ENCODE measurements at places on chromosomes 12 and 14.

GRCh38 chr14:78356391-78356790, 186.2 kb downstream of the NRXN3 start:
- DNase-seq, result no peak

GRCh38 chr12:106794369-106794768, 19.9 kb downstream of the RIC8B start:
- DNase-seq, result no peak

- no peak for DNase-seq
These were observed 52.9 kb downstream of the APOBEC1 start for GRCh38 chr12:7612851-7613250.

DNA sequence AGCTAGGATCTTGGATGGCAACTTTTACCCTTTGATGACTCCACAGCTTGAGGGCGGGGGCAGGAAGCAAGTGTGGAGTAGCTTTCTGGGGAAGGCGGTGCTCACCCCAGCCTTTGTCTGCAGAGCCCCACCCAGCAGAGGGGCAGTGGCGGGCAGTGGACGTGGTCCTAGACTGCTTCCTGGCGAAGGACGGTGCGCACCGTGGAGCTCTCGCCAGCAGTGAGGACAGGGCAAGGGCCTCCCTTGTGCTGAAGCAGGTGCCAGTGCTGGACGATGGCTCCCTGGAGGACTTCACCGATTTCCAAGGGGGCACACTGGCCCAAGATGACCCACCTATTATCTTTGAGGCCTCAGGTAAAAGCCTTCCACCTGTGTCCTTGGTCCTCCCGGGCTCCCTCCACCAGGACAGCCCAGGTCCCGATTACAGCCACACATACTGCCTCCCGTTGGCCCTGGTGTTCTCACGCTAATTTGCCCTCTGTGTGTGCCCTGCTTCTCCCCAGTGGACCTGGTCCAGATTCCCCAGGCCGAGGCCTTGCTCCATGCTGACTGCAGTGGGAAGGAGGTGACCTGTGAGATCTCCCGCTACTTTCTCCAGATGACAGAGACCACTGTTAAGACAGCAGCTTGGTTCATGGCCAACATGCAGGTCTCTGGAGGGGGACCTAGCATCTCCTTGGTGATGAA, 1.2 kb downstream of the TAPBPL start:
- DNase-seq, result no peak

GRCh38 chr12:26252946-26253345, 57.6 kb downstream of the SSPN start:
- no peak for DNase-seq

- no peak for DNase-seq
These were observed 58.1 kb upstream of the RMST start for GRCh38 chr12:97404543-97404942.

DNA sequence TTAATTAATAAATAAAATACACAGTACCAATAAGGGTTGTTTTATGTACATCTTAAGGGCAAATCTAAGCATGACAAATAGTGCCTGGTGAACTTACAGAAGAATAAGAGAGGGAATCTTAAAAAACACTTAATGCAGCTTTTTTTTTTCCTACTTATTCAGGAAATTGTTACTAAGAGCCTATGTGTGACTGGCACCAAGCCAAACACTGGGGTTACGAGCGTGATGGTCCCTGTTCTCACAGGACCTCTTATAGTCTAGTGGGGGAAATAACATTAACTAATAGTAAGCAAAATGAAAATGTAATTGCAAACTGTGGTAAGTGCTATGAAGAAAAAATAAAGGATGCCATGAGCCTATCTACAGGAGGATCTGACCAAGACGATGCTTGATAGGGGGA, 53.6 kb downstream of the RTN1 start:
- DNase-seq, result no peak

- DNase-seq, result no peak
These were observed 82.9 kb downstream of the MAP1LC3B2 start for GRCh38 chr12:116642106-116642505.

GRCh38 chr12:58425481-58426392, 484.4 kb downstream of the ATP23 start:
- no peak for DNase-seq

- no peak for DNase-seq
These were observed 247.9 kb downstream of the NELL2 start for GRCh38 chr12:44628180-44628579.

- no peak for DNase-seq
These were observed 80.6 kb upstream of the HIF1A start for GRCh38 chr14:61614693-61615092.

DNA sequence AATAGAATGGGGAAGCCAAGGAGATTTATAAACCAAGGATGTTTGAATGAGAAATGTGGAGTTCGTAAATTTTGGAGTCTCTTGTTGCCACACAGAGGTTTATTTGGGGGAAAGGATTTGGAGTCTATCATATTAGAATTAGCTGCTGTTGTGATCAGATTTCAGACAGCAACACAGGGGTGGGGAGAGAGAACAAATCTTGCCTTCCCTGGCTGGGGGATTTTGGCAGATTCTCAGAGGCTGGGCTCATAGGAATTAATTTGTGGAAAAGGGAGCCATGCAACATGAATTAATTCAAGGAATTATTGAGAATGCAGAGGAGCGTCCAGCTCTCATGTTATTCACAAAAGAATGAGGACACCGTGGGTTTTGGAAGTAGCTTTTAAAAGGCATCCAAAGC, 73.9 kb upstream of the PRMT8 start:
- no peak for DNase-seq

GRCh38 chr12:14723763-14724162, 27.4 kb upstream of the GUCY2C start:
- no peak for DNase-seq

DNA sequence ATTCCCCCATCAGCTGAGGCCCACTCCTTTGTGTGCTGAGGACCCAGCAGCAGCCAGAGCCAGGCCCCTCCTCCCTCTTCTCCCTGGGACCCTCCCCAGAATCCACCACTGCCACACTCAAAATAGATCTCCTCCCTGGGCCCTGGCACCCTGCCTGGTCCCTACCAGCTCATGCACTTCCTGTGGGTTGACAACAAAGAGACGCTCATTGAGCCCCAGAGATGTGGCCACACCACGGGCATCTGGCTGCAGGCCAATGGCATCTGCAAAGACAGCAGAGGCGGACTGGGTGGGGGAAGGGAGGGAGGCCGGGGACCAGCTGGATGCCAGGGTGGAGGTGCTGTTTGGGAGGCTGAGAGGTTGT, 16.0 kb upstream of the ENDOU start:
- no peak for DNase-seq

- no peak for DNase-seq
These were observed 21.1 kb downstream of the OR6J1 start for GRCh38 chr14:22623047-22623446.

DNA sequence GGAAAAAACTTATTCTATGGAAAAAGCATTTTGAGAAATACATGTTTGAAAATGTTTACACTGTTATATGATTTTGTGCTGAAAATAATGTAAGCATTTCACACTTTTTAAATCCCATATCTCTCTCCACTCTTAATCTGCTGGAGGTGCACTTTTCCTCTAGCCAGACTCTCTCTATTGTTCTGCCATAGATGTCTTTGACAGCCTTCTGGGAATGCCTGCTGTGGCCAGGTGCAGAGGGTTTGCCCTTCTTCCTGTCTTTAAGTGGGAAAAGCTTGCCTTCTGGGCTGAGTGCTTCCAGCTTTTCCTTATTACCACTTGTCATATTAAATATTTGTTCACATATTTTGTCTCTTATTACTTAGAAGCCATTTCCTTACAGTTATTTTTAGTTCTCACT, 60.1 kb upstream of the PPM1H start:
- no peak for DNase-seq

DNA sequence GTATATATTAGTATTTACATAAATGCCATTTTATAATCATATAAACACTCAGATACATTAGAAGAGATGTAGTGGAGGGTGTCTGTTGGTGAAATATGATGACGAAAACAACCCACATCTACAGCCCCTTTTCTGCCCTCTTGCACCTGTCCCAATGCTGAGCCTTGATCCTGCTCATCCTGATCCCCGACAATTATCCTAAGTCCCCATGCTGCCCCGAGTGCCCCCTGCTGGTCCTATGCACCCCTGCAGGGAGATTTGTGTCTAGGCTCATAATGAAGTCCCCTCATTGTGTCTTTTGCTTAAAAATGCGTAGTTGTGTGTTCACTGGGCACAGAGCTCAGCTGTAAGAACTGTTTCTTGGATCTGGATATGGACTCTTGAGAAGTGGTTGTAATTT, 554.5 kb downstream of the TMEM121 start:
- DNase-seq, result no peak

DNA sequence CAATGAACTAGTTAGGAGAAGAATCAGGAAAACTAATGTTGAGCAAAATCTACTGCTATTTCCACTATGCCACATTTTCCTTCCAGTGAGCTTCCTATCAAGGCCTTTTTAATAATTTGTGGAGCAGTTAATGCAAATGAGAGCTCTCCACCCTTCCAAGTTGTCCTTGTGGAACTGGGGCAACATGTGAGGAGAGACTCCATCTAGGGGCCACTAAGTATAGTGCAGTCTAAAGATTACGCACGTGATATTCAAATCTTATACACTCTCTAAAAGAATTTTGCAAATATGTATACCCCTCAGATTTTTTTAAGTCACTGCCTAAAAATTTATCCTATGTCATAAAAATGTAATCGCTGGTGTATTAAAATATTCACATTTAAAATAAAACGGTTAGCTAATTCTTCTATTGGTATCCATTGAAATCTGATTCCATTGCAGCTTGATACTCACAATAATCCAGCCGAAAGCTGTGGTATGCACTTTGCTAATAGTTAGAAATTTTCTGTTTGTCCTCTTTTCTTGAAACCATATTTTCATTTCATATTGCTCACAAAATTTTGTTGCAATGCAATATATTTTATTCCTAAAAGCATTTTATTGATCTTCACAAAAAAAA, 100.1 kb downstream of the PAH start:
- no peak for DNase-seq

GRCh38 chr12:53829130-53829819, 77.5 kb upstream of the CISTR start:
- DNase-seq, result no peak

- no peak for DNase-seq
These were observed 274.9 kb upstream of the NOVA1 start for GRCh38 chr14:26872515-26873361.

- DNase-seq, result no peak
These were observed 5.6 kb downstream of the RBP5 start for GRCh38 chr12:7122811-7123769.

DNA sequence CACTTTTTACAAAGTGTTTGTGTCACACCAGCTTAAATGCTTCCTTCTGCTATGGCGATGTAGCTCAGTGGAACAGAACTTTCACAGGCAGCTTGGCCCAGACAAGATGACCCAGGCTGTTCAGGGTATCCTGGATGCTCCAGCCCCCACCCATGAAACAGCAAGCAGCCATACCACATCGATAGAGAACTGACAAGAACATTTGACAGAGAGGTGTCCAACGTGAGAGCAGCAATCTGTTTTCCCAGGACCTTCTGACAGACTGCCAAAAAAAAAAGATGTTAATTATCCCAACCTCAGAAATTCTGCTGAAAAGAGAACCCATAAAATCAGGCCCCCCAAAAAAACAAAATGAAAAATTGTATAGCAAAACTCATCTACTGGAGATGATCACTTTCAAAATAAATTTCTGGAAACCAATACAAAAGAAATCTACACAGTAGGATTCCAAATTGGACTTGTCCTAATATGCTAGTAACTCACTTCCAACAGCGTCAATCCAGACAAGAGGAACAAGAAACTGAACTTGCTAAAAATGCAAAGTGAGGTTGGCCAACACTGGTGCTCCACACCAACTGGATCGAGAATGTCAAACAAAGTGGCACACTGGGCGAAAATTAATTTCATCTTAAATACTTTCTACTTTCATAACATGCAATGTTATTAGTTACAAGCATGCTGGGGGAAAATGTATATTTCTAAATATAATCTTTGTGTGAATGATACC, 118.8 kb downstream of the DPF3 start:
- DNase-seq, result no peak

GRCh38 chr14:53982546-53982945, 25.9 kb upstream of the BMP4 start:
- no peak for DNase-seq

DNA sequence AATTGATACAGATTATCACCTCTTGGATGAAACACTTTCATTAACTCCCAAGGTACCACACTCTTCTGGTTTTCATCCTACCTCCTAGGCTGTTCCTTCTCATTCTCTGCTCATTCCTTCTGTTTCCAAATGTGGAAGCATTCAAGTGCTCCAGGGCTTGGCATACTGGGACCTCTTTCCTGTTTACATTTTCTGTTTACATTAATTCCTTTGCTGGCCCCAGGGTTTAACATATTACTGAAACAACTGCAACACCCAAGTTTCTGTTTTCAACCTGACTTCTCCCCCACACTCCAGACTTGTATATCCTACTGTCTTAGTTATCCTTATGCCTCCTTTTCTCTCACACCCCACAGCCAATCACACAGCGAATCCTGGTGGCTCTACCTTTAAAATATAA, 386.3 kb upstream of the GARIN6 start:
- no peak for DNase-seq

DNA sequence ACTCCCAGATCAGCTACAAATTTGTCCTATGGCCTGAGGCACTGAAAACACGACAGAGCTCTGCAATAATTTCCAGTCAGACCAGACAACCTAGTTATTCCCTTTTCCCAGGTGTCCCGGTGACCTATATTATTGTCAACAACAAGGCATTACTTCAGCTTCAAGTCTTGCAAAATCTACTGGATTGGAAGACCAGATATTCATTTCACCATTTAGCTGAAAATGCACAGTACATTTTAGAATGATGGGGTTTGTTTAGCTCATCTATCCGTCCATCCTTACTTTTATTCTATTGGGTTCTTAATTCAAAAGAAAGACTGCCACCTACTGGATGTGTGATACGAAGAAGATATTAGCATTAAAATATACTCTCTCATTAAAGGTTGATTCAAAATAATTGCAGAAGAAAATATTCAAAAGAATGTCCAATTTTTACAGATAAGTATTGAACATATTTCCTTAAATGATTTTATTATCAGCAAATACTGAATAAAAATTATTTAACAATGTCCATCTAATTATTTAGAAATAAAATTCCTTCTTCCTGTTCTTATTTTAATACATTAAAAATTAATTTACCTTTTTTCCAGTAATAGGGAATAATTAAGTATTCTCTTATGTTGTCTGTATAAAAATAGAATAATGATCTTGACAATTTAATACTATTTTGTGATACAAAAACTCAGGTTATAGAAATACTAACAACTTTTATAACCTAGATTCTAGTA, 244.9 kb upstream of the LRIG3 start:
- no peak for DNase-seq
